ENCODE measurements at places on chromosomes 1 and 21. TPM values are rescaled to one million over a fixed set of nuclear protein-coding genes. Genes with fewer than 3 reads are reported as not detected.

GRCh38 chr1:12047120-12047876, 15.8 kb upstream of the TNFRSF8 start:
- DNase-seq = no peak

The DIO1 gene
- not detected for polyA plus RNA-seq

The CD5L gene
- not detected for polyA plus RNA-seq

- DNase-seq = no peak
Measured at GRCh38 chr1:55326496-55327243, 111.5 kb upstream of the USP24 start.

GRCh38 chr1:95069710-95070093, 3.0 kb downstream of the ALG14 start:
- no peak for DNase-seq

GRCh38 chr1:70205071-70205433, 327 bp downstream of the LRRC40 start:
- DNase-seq = no peak

- DNase-seq = no peak
Measured at GRCh38 chr21:31346256-31346821, 2.3 kb upstream of the TIAM1 start.

The AMY2A gene
- not detected for polyA plus RNA-seq

GRCh38 chr1:181141431-181141910, 53.0 kb downstream of the IER5 start:
- DNase-seq = no peak

DNA sequence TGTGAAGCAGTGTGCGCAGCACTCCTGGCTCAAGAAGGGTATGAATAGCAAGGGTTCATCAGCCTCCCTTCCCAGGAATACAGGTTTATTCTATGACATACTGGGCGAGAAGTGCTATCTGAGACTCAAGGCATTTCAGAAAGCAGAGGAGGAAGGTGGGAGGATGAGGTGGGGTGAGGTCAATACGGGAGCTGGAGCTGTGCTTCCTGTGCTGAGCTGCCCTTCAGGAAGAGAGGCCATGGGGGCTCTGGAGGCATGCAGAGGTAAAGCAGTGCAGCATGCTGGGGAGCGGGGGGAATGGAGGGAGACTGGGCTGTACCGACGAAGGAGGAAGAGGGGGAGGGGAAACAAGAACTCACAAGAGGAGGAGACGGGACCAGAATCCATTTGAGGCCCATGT, 717.6 kb downstream of the PTPRU start:
- DNase-seq = no peak
